NCI-H460 (cell line): ENCODE measurements at places on chromosomes 2 and 18. TPM values are rescaled to one million over a fixed set of nuclear protein-coding genes. Genes with fewer than 3 reads are reported as not detected.

DNA sequence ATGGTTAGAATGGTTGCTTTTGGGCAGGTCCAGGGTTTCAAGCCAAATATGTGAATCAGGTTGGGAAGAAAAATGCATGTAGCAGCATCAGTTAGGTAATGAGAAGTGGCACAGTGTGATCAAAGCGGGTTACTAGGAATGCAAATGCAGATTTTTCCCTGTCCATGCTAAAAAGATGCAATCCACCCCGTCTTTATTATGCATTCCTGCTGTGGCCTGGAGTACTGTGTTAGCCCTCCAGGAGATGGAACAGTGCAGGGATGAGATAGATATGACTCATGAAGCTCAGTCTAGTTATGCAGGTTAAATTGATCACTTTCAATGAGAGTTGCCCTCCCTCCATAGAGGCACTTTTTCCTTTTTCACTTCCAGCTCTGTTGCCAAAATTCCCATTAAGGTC lies 283.8 kb downstream of the CTNNA2 start:
- DNase-seq = no peak

PLGLB2 gene
- total RNA-seq = 0.35 and 0.47 TPM in 2 replicates

MSH6 gene
- total RNA-seq = 46.9 and 56.2 TPM in 2 replicates

DNA sequence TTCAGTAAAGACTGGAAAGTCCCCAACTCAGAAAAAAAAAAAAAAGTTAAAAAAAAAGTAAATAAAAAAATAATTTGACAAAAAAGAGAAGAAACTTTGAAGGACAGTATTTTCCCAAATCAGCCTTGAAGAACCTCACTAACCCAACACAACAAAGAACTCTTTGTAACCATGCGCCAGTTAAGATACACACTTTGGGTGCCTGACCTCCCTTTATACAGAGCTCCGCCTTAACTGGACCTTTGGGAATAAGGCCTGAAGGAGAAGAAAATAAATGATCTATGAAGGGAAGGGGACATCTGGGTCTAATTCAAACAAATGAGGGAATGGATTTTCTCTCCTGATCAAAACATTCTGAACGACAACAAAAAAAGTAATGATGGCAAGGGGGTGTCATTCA lies 2.2 kb upstream of the GFPT1 start:
- no peak for DNase-seq

GRCh38 chr2:198901894-198902293 lies 555.8 kb downstream of the SATB2 start:
- DNase-seq = no peak

DNA sequence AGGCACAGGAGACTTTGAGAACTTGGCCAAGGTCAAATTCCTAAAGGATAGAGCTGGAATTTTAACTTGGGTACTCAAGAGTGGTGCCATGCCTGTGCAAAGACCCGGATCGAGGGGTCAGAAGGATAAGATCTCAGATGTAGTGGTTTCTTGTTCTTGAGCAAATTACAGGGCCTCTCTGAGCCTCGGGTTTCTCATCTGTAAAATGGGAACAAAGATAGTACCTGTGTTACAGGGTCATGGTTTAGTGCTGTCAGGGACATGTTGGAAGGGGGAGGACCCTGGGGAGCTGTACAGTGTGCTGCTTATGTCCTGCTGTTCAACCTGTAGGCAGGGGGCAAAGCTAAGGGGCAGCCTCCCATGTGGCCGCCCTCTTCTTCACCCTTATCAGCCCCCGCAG lies 173.5 kb upstream of the HAAO start:
- DNase-seq = no peak

SRD5A2 gene
- 0.05 TPM in 1 of 2 replicates, not detected in the other for total RNA-seq

DNA sequence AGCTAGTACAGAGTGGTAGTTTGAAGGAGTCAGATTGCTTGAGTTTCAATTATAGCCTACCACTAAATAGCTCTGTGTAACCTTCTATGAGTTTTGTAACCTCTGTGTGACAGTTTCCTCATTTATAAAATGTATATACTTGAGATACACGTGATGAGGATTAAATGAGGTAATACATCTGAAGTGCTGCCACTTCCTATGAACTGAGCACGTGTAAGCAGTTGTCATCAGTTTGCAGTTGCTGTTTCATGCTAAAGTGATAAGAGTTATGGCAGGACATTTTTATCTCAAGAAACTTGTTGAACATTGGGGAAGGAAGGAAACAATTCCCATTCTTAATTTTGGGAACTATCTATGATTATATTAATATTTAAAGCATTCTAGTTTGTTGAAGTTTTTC lies 38.5 kb downstream of the CARF start:
- no peak for DNase-seq

GRCh38 chr2:19861813-19862212 lies 40.0 kb downstream of the TTC32 start:
- no peak for DNase-seq

CYP26B1 gene
- 0.94 and 1.0 TPM in 2 replicates for total RNA-seq

GRCh38 chr2:8125741-8126711 lies 555.8 kb upstream of the ID2 start:
- peak; percentile 20 for DNase-seq

GRCh38 chr2:145096582-145096981 lies 576.7 kb upstream of the ZEB2 start:
- no peak for DNase-seq

CRYGD gene
- not detected in 2 replicates for total RNA-seq

SPP2 gene
- not detected in 2 replicates for total RNA-seq

- no peak for DNase-seq
Observed at GRCh38 chr18:58190842-58191530, 147.0 kb downstream of the NEDD4L start.

DNA sequence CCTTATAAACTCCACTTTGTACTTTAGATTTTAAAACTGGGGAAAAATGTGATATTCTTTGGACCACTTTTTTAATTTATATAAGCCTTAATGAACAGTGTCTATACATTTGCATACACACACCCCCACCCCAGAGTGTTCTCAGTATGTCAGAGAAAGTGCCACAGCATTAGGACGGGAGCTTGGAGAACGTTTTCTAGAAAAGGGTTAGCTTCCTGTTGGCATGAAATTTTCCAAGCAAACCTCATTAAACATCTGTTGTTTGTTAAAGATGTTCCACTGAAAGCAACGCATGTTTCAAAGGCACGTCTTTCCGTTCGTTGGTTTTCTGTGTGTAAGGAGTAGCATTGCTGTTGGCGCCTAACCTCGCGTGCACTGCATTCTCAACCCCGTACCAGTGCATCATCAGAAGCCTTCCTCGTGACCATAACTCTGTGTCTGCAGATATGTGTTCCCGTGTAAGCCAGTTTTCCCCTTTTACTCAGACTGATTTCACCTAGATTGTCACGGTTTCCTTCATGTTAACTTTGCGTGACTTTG lies 228.5 kb downstream of the ALPK2 start:
- no peak for DNase-seq

GRCh38 chr2:239646184-239646583 lies 245.4 kb upstream of the HDAC4 start:
- DNase-seq = no peak

GRCh38 chr2:180905002-180905401 lies 75.4 kb upstream of the UBE2E3 start:
- DNase-seq = no peak

TP53I3 gene
- 20.2 and 21.4 TPM in 2 replicates for total RNA-seq

CROCC2 gene
- total RNA-seq = not detected in 2 replicates
